H1 (cell line): ENCODE measurements at places on chromosomes 6 and 20.

GRCh38 chr6:28209753-28210535 is 15.1 kb upstream of the ZSCAN9 start:
- no peak for DNase-seq

- no peak for DNase-seq
These were observed 13.6 kb upstream of the C20orf144 start for GRCh38 chr20:33648396-33649004.

DNA sequence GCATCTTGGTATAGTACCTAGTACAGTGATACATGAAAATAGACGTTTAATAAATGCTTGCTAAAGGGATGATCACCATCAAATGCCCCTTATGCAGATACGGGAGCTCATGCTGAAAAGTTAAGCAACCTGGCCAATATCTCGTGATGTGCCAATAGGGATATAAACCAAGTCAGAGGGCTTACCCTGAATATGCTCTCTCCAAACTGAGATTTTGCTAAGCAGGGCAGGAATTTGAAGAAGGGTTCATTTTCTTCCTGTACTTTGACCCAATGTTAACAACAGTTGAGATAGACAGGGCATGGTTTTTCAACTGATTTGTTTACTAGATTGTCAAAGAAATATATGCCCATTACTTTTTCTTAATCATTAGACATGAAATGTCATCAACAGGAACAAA is 219.3 kb upstream of the PREP start:
- DNase-seq: no peak

DNA sequence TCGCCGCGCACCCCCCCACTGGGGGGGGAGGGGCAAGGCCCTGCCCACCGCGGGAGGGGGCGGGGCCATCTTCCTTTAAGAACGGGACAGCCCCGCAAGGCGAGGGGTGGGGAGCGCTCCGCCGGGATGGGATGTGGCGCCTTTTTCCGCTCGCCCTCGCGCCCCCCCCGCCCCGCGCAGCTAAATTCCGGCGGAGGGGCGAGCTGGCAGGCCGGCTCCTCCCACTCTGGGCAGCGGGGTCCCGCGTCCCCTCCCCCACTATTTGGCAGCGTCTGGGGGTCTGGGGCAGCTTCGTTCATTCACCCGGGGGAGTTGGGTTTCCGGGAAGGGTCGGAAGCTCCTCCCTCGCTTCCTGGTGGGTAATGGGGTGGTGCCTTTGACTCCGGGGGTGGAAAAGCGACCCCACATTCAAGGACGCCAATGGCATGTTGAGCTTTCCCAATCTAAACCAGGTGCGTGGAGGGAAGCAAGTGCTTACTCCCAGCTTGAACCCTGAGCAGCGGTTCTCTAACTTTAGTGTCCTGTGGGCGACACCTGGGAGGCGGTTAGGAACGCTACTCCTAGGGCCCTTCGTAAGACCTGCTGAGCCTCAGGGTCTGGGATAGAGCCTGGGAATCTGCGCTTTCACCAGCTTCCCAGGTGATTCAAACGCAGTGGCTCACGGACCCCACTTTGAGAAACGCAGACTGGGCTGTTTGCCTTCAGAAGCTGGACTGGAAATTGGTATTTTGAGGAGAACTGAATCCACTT is 927 bp downstream of the ASXL1 start:
- DNase-seq: peak; percentile 85

DNA sequence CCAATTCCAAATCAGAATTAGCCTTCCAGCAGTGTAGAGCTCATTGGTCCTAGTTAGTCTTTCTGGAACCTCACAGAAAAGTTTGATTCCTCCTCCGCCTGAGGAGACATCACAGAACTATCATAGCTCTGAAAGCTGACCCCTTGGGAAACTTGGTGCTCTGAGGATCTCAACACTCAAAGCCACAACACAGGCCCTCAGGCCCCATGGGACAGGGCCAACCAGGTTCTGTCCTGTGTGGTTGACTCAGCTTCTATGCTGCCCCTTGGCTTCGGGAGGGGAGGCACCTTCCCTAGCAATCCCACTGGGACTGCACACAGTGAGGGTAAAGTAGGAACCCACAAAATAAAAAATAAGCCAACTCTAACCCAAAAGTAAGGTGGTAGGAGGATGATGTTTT is 237.5 kb upstream of the ECI2 start:
- DNase-seq: no peak

GRCh38 chr6:81475646-81476045 is 276.8 kb downstream of the TENT5A start:
- DNase-seq: no peak

DNA sequence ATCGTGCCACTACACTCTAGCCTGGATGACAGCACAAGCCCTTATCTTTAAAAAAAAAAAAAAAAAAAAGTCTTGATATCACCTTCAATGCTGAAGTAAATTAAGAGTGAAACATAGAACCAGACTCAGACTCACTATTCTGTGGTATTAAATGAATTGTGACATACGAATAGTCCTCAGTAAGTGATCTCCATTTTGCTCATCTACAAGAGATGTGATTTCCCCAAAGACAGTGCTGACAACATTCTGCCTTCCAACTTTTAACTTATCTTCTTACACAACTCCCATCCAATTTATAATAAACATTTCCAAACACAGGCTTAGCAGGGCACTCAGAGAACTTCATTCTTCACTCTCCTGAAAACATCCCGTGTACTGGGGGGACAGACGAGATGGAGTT is 8.0 kb downstream of the ZBTB24 start:
- DNase-seq: no peak

DNA sequence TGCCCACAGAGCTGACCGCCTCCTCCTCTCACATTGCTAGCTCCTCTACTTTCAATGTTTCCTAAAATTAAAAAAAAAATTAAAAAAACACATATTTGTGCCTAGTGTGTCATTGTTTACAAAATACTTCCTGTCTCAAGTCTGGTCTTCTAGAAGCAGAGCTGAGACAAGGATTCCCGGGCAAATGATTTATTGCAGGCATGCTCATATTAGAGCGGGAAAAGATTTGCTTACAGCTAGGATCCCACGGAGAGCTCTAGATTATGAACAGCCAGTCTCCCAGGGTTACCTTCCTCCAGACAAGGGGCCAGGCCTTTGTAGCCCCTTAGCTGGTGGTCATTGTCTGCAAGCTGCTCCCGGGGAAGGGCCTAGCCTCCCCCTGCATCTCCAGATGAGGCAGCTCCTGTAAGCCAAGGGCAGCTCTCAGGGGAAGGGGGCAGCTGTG is 9.4 kb downstream of the PACSIN1 start:
- no peak for DNase-seq

DNA sequence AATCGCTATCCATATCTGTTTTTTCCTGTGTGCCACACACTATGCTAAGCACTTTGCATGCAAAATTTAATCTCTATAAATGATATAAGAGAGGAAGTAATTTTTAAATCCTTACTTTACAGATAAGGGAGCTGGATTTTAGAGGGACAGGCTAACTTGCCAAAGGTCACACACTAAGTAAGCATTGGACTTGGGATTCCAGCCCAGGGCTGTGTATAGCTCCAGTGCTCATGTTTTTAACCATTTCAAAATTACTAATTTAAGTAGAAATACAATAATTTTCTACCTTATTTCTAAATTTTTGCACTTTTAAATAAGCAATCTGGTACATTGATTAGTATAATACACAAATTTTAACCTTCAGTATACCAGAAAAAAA is 144.6 kb downstream of the UST start:
- DNase-seq: no peak

GRCh38 chr6:162100096-162100495 is 627.5 kb downstream of the PRKN start:
- no peak for DNase-seq
